ENCODE measurements at places on chromosomes 1 and 21.

DNA sequence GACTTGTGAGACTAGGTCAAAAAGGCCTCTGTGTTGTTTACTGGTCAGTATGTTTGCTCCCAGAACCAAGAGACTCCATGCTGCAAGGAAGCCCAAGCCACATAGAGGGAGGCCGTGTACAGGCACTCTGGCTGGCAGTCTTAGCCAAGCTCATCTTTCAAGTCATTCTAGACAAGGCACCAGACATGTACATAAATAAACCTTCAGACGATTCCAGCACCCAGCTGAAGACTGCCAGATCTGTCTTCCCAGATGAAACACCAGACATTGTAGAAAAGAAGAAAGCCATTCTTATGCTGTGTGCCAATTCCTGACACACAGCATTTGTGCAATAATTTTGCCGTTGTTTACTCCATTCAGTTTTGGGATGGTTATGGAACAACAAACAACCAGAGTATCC, 595.5 kb downstream of the KIF26B start:
- DNase-seq = no peak

DNA sequence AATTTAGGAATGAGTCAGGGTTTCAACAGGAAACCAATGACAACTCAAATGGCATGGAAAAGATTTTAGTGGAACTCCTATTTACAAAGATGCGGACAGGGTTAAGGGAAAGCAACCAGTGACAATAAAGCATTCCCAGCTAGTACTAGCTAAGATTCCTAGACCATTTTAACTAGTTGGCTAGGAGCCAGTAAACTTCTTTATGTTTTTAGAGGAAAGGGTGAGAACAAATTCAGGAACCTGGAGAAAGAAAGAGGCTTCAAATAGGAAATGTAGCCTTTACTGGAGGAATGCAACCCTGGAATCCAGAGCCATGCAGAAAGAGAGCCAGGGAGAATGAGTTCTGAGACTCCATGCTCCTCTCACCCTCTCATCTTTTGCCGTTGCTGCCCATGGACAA, 416.6 kb downstream of the KCTD3 start:
- DNase-seq = no peak

DNA sequence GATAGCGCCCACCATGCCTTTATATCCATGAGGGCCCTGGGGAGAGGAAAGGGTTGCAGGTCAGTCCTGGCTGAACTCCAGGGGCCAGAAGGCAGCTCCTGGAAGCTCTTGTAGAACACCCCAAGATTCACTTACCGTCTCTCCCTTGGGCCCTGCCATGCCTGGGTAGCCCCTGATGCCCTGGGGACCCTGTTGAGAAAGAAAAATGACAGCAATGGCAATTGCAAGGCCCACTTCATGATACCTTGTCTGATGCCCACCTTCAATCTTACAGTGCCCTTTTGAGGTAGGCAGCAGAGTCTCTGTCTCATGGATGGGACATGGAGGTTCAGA, 7.0 kb downstream of the COL9A2 start:
- no peak for DNase-seq

- DNase-seq = no peak
Measured at GRCh38 chr1:27383039-27383605, at the start of gene CD164L2. Gene CD164L2, minus strand, starts transcription at chr1:27383333. Its CDS starts 94 bp downstream, at chr1:27383239.

DNA sequence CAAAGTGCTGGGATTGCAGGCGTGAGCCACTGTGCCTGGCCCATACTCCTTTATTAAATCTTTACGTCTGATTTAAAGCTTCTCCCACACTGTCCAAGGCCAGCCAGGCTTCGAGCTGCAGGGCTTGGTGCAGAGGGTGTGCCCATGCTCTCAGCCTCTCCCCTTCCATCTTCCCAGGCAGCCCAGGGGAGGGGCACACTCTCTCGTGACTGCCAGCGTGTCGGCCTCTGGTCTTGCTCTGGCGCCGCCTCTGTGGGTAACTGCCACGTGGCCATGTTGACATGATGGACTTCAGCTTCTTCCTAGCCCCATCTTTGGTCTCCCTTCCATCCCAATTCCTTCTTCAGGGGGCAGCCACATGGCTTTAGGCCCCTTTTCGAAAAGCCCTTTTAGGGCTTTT, 4.7 kb downstream of the GPR137B start:
- no peak for DNase-seq

GRCh38 chr1:63713627-63714481, 60.0 kb upstream of the ROR1 start:
- no peak for DNase-seq
